ENCODE measurements at places on chromosomes 3 and 15.

DNA sequence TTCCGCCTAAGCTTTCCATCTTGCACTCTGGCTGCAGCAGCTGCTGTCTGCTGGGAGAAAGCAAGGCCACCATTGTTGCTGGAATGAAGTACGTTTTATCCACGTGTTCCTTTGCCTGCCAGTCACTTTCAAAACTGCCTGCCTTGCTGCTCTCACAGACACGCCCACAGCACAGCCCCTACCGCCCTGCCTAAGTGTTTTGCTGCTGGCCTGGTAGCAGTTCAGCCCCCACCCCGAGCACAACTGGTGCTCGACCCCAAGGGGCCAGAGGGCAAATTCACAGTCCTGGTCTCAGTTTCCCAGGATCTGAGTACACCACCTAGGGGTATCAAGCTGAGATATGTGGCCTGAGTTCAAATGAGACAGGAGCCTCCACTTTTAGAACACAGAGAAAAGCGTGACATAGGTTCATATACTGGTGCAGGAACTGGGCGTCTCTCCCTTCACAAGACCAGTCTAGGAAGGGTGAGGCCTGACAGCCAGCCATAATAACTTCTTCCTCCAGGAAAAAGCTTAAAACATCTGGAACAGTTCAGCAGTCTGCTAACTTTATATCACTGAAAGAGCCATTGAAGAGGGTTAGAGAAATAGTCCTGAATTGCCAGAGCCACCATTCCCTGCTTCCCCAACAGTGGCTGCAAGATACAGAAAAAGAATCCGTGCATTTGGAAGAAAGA is 1012.3 kb downstream of the ZPLD1 start:
- no peak for DNase-seq
- no peak overlapping the region for H3K27ac ChIP-seq
- no peak overlapping the region for H3K4me3 ChIP-seq
- no peaks in the 10 kb centered on the region for H3K36me3 ChIP-seq

DNA sequence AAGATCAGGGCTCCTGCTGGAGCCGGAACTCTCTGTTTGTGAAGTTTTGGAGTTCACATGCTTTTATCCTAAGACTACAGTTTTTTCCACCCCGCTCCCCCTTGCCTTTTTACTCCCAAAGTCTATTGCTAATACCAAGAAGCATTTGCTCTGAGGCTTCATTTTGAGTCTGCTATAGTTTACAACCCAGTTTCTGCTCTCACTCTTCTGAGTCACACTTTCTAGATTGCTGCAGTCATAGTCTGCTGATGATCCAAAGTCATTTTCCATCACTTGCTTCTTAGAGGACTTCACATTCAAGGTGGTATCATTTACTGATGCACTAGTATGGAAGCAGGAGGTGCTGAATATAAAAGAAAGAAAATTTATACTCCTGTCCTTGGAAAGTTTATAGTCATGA is 937.4 kb downstream of the IGSF11 start:
- H3K4me3 ChIP-seq = no peak overlapping the region
- peaks cover 33% of the 10 kb centered on the region for H3K36me3 ChIP-seq
- H3K27me3 ChIP-seq = no peaks in the 10 kb centered on the region
- no peak for DNase-seq
- H3K27ac ChIP-seq = no peak overlapping the region
- H3K4me1 ChIP-seq = no peaks in the 10 kb centered on the region

GRCh38 chr3:10041034-10041433 is 14.8 kb downstream of the FANCD2 start:
- DNase-seq = no peak
- peaks cover 76% of the 10 kb centered on the region for H3K36me3 ChIP-seq
- H3K27ac ChIP-seq = no peak overlapping the region
- H3K4me1 ChIP-seq = no peaks in the 10 kb centered on the region
- H3K4me3 ChIP-seq = no peak overlapping the region

GRCh38 chr3:10228248-10228950 is 19.9 kb upstream of the TATDN2 start:
- no peaks in the 10 kb centered on the region for H3K27me3 ChIP-seq
- no peak for DNase-seq
- H3K4me1 ChIP-seq = peaks cover 23% of the 10 kb centered on the region
- H3K4me3 ChIP-seq = no peak overlapping the region
- 0 out of 2 replicates have a peak overlapping the region, but pooled peaks have one; percentile 19 for H3K27ac ChIP-seq

Measured in WTC11 (cell line).